Caki2 (cell line): ENCODE measurements at places on chromosomes 11 and 22. TPM values are rescaled to one million over a fixed set of nuclear protein-coding genes. Genes with fewer than 3 reads are reported as not detected.

NUDT22 gene
- 25.1 and 31.4 TPM in 2 replicates for total RNA-seq

NEFH gene
- not detected in 2 replicates for total RNA-seq

DNA sequence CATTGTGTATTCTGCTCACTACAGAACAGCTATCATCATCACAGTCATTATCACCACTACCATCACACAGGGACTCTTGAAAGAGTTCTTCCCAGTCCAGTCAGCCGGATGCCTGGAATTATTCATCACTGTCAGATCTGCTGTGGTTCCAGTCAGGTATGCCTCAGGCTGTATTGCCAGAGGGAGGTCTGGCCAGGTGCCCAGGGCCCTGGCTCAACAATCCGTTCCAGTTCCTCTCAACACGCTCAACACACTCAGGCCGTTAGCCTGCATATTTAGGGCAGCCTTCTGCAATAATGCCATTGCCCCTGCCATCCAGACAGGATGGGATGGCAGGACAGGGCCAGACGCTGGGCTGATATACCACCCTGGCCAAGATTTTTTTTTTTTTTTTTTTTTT lies 28.6 kb upstream of the RASL10A start:
- peak; percentile 84 for DNase-seq

DNA sequence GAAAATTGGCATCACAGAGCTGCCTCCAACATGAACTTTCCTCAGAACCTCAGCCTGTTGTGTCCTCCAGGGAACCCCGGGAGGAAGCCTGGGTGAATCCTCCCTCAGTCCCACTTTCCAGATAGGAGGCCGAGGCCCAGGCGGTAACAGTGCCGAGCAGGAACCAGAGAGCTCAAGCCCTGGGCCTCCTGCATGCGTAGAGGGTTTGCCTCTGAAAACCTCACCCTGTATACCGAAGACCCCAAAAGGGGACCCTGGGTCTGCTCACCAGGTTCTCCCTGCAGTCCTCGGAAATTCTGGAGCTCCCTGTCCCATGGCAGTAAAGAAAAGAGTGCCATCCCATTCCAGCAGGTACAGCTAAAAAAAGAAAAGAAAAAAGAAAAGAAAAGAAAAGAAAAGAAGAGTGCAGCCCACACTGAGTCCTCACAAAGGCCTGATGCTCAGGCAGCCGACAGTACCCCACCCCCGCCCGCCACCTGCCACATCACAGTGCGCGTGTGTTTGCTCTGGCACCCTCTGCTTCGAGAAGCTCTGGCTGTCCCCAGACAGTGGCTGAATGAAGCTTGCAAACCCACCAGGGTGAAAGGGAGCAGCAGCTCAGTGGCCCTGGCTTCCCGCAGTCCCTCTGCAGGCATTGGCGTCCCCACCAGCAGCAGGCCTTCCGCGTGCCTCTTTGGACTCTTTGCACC lies 28.4 kb upstream of the FADD start:
- DNase-seq: no peak

DNA sequence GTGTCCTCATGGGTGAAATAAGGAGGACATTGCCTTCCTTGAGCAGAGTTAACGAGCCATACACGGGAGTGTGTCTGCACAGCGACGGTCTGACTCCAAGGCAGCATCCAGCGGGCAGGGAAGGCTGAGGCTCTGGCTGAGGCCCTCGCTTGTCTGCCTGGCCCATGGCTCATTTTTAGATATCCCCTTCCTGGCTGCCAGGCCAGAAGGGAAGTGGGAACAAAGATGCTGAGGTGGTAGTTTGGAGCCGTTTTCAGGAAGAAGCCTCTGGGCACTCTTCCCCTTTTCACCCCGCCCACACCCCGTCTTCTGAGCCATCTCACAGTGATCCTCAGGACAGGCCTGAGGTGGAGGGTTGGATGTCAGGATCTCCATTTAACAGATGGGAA lies 3.0 kb upstream of the SLCO2B1 start:
- no peak for DNase-seq

- DNase-seq: no peak
These were observed 6.3 kb upstream of the KDM4F start for GRCh38 chr11:95042906-95043305.

DNA sequence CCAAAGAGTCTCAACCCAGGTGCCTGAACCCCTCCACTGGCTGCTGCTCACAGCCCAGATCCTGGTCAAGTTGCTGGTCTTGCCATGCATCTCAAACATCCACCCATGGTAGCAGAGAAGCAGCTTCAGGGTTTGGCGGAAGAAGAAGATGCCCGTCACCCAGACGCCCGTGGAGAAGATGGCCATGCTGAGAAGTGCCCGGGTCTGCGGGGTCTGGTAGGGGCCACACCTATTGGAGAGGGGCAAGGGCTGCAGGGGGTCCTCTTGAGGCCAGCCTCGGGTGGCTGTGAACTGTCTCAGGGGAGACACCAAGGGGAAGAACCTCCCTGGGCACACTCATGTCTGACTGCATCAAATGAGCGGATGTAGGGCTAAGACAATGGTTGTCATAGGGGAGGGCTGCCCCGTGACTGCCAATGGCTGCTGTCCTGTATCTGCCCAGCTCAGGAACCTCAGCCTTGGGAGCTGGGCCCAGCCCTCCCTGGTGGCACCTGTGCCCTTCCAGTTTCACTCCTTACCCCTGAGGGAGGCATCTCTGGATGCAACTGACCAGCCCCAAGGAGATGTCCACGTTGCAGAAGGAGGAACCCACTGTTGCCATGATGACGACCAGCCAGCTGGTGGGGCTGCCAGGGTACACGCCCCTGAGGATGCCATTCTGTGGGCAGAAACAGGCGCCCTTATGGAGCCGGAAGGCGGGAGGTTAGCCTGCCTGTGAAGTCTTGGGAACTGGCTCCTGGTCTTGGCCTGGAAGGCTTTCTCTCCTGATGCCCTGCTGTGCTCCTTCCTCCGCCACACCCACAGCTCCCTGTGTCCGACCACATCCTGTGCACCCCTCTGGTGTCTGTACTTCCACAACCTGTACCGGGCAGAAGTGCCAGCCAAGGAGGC lies 1.2 kb downstream of the CPT1B start:
- no peak for DNase-seq

- DNase-seq: peak; percentile 51
These were observed 11.1 kb downstream of the POLR3H start for GRCh38 chr22:41532908-41533825.

GRCh38 chr11:44680982-44681597 lies 45.7 kb upstream of the TSPAN18 start:
- no peak for DNase-seq

DNA sequence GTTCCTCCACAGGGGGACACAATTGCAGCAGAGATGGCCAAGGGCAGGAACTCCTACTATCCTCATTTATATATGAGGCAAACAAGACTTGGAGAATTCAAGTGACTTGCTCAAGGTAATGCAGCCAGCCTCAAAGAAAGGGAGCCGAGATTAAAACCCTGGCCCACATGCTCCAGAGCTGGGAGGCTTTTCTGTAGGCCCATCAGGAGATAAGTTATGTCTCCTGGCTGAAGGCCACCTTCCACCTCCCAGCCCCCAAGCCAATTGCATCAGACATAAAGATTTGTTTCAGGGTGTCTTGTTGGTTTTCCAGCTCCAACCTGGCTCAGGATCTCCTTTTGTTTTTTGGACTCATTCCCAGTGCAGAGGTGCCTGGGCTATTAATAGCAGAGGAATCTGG lies 59.5 kb downstream of the SMIM38 start:
- DNase-seq: no peak
